ENCODE measurements at places on chromosomes 1 and 21.

GRCh38 chr1:157968508-157968907 is 24.9 kb upstream of the KIRREL1 start:
- no peak for DNase-seq

- DNase-seq, result no peak
Measured at GRCh38 chr1:183159960-183160359, 26.1 kb upstream of the LAMC2 start.

DNA sequence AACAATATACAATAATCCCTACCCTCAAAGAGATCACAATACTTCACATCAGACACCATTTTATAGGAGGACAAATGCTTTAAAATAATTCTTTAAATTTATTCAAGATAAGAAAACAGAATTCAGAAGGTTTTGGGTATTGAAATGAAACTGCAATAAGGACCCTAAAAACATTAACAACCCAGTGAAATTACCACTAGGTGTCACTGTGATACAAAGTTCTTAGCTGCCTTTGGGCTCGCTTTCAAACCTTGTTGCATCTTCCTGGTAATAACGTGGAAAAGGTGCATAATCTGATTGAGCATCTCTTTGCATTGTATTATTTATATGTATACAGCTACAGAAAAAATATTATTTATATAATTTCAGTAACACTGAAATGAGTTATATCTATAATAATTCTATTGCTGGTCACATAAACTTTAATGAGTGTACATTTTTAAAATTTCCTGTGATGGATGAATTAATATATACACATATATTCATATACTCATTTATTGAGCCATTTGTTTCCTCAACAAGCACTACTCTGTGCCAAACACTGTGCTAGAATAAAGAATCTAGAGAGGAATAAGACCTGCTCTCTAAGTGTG is 185.2 kb downstream of the FAF1 start:
- DNase-seq, result no peak

GRCh38 chr1:51234721-51235425 is 1.2 kb upstream of the RNF11 start:
- DNase-seq, result no peak

DNA sequence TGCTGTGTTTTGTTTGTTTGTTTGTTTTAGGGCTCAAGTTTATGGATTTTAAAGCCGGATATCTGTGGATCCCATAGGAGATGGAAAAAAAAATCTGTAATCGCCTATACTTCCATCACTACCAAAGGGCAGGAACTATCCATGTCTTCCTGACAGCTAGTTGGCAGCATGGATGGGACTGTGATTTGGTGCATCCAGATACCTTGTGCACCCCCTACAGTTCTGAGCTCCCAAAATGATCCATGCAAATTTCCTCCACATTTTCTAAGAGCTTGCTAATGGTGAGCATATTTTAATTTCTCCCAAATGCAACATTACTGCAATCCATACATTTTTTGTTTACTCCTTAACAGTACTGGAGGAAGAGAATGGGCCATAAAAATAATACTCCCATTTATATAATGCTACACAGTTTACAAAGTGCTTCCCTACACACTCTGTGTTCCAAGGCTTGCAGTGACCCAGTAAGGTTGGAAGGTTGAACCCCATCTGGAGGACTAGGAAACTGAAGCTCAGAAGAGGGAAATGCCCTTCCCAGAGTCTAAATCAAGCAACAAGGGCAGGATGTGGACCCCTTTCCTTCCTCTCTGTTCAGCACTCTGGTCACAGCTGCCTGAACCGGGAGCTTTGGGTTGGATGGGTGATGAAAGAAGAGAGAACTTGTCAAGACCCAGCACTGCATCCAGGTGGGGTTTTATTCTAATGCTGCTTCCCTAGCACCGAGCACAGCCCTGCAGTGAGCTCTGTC is 48.0 kb downstream of the CAPN8 start:
- no peak for DNase-seq

- DNase-seq, result no peak
Measured at GRCh38 chr21:34113842-34114241, 40.5 kb downstream of the MRPS6 start.

GRCh38 chr1:47611992-47612391 is 174.1 kb downstream of the FOXD2 start:
- DNase-seq, result no peak

GRCh38 chr1:34685225-34685624 is 69.6 kb upstream of the GJB5 start:
- no peak for DNase-seq

- peak; percentile 80 for DNase-seq
Measured at GRCh38 chr21:34073032-34073748, at the start of the genes MRPS6 and SLC5A3. Gene MRPS6 (plus strand): TSS chr21:34073578. CDS start chr21:34073701, 123 bp downstream. Gene SLC5A3 (plus strand): TSS chr21:34073578. CDS start chr21:34095199, 21,621 bp downstream.

GRCh38 chr1:166479052-166479631 is 312.3 kb upstream of the FAM78B start:
- peak; percentile 30 for DNase-seq

DNA sequence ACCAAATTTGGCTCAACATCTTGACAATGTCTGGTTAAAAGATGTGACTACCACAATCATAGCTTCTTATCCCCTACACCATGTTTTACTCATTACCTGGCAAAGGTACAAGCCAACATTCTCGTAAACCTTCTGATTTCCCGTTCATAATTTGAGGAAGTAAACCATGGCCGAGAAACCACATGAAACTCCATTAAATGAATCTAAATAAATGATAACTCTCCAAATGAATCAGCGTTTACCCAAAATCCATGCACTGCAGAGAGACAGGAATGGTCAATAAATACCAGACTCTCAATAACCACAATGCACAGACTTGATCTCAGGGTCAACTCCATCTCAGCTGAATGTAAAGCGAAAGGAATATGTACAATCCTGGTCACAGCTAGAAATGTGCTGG is 125.2 kb downstream of the TYW3 start:
- no peak for DNase-seq

DNA sequence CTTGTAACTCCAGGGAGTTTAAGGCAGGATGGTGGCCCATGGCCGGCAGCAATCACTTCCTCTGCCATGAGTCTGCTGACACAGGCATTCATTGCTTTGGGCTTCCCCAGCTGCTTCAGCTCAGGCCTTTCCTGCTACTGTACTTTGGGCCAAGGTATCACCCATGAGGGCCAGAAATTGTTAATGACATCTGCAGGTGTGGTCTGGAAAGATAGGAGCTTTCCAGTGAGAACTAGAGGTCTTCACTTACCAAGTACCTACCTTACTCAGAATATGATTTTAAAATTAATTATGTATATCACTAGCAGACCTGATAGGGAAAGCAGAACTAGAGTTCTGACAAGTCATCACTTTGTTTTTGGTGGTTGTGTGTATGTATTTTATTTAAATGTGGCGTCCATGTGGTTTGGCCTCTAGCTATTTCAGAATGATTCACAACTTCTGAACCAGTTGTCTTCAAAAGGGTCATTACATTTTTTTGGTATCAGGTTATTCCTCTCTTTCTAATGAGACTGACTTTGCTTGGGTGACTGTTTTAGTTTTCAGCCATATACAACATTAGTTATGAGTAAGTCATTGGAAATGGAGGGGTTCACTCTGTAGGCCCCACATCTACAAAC is 2.7 kb downstream of the RGL1 start:
- no peak for DNase-seq

DNA sequence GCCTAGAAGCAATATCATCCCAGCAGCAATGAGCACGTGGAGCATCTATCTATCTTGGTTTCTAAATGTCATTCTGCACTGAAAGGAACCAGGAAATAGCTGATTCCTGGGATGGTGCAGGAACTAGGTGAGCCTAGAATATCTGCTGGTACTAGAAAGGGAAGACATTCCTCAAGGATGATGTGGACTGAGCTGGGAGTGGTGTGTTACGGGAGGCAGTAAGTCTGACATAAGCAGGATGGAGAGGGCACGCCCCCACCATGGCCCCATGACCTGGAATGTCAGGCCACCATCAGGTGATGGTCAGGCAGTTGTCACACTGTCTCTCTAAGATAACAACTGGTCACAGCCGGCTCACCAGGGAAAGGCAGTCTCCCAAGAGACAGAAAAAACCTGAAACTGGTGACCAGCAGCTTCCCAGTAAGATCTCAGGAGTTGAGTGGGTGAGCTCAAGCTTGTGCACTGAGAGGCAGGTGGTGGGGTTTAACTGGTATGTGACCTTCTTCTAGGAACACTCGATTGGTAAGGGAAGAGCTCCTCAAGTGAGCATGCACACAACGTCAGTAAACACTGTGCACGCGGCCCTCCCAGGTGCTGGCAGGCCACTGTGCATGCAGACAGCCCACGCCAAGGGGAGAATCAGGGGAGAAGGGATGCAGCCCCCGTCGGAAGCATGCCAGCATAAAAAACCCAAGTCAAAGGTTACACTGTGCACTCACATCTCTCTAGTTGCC is 148.7 kb downstream of the ADSS2 start:
- DNase-seq, result no peak

DNA sequence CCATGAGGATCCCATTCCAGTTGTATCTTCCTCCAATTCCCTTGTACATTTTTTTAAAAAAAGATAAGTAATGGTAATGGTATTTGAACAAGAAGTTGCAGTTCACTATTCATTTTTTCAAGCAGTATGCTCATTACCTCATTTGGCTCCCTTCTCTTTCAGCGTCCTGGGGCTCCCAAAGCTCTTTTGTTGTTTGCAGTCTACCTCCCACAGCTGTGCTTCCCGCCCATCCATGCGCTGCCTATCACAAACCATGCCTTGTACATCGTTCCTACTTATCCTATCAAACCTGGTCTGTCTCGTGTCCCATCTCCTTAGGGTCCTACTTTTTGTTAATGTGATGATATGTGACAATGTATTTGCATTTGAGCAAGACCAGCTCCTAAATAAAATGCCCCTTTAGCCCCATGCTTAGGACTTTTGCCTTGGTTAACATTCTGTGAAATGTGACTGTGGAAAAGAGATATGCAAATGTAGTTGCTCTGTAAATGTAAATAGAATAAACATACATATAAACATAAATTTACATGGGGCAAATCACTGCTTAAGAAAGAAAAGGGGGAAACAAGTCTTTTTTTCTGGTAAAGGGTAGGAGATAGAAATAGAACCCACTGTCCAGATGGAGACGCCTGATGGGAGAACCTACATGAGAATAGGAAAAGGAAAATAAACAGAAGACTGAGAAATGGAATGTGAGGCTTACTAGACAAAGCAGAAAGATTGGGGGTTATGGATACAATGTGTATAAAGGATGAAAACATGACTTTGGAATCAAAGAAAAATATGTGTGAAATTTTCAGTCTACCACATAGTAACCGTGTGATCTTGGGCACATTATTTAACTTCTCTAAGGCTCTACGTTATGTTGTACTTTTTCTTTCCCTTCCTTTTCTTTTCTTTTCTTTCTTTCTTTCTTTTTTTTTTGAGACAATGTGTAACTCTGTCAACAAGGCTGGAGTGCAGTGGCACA is 59.8 kb upstream of the PLXNA2 start:
- DNase-seq, result no peak
